ENCODE measurements at places on chromosomes 12 and 14. TPM values are rescaled to one million over a fixed set of nuclear protein-coding genes. Genes with fewer than 3 reads are reported as not detected.
A peak's percentile ranks its signal among the peaks of the same experiment; 100 is the strongest.

GRCh38 chr14:30656190-30656632, 34.1 kb downstream of the SCFD1 start:
- peak; percentile 13 for DNase-seq

The SYCP3 gene
- total RNA-seq: not detected

The TPH2 gene
- total RNA-seq: 0.11 TPM

DNA sequence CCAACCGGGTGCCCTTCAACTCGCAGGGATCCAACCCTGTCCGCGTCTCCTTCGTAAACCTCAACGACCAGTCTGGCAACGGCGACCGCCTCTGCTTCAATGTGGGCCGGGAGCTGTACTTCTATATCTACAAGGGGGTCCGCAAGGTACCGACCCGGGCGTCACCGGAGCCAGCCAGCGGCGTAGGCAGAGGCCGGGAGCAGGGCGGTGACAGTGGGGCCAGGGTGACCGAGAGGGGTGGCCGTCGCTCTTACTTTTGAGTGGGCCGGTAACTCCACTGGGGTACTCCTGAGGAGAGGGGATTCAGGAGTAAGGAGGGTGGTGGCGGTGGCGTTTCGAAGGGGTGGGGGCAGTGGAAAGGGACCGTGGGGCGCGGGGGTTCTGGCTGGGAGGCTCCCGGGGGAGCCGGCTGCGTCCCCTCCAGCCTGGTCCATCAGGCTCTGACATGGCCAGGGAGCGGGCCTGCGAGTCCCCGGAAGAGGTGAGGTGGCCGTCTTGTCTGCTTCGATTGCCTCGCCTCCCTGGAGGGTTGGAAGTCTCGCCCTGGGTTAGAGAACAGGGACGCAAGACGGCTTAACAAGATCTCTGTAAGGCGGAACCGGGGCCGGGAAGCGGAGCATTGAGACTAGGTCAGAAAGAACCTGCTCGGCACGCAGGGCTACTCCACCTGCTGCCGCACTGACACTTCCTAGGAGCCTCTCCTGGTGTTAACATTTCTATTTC, 491 bp downstream of the WDR20 start:
- DNase-seq: peak; percentile 66

DNA sequence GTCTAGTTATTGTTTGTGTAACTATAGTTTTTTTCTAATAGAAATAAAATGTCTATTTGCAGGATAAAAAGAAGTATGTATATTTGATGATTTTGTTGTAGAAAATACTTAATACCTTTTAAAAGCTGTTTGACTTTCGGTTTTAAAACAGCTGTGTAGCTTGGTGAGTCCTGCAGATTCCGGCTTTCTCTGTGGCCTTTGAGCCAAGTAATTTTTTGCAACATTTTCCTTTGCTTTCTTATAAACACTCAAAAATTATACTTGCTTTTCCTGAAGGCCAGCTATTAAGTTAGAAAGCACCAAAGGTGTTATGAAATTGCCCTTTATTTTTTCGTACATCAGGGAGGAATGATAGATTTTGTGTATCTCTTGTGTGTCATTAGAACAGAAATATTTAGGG, 63.6 kb downstream of the CRADD start:
- no peak for DNase-seq

The AMN gene
- total RNA-seq: 0.92 TPM

DNA sequence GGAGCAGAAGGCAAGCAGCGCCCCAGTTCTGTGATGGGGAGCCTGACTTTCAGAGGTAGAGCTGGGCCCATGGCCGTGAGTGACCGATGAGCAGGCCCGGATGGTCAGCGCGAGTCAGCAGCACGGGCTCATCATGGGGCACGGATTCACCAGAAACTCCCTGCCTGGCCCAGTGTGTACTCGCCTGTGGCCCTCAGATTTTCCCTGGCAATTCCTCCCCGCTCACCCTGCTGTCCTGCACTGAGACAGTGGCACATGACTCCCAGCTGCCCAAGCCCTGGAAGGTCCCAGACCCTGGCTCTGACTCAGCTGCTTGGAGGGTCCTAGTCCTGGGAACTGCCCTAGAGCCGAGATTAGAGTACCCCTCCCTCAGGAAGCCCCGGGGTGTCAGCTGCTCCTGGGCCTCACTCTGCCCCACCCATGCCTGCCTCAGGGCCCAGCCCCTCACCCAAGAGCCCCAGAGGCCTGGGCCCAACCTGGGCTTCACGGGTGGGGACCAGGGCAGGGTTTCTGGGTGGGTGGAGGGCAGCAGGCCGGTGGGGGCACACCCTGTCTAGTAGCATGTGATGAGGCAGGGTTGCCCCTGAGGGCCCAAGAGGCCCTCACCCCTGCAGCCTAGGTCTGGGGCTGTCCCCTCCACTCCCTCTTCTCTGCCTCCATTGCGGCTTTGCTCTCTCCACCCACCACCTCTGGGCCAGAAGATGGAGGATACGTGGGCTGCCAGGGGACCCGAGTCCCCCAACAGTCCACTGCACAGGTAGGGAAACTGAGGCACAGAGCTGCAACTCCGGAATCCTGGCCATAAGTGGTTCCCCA, 8.4 kb downstream of the TRMT61A start:
- DNase-seq: no peak

DNA sequence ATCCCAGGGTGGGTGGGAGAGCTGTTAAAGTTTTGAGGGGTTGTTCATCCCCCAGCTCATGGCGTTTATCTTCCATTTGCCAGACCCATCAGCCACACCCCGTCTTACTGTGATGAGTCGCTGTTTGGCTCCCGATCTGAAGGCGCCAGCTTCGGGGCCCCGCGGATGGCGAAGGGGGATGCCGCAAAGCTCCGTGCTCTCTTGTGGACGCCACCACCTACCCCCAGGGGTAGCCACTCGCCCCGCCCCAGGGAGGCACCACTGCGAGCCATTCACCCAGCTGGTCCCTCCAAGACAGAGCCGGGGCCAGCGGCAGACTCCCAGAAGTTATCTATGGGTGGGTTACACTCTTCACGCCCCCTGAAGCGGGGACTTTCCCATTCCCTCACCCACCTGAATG, 5.7 kb downstream of the RITA1 start:
- DNase-seq: peak; percentile 42

GRCh38 chr14:91004987-91005386, 55.5 kb downstream of the RPS6KA5 start:
- DNase-seq: no peak

DNA sequence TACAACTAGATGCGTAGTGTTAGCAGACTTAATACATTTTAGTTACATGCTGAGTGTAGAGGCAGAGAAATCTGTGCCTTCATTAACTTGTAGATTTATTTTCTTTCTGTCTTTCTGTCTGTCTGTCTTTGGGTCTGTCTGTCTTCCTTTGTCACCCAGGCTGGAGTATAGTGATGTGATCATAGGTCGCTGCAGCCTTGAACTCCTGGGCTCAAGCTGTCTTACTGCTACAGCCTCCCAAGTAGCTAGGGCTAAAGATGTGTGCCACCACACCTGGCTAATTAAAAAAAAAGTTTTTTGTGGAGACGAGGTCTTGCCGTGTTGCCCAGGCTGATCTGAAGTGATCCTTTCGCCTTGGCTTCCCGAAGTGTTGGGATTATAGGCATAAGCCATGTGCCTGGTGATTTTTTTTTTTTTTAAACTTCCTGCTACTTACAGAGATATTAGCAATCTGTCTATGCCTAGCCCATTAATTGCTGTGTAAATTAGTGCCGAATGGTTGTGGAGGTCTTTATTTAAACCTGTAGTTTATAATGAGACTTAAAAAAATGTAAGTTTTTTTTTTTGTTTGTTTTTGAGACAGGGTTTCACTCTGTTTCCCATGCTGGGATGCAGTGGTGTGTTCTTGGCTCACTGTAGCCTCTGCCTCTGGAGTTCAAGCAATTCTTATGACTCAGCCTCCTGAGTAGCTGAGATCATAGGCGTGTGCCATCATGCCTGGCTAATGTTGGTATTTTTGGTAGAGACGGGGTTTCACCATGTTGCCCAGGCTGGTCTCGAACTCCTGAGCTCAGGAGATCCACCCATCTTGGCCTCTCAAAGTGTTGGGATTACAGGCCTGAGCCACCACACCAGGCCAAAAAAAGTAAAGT, 22.8 kb downstream of the ERC1 start:
- no peak for DNase-seq

- DNase-seq: no peak
Observed at GRCh38 chr14:52790756-52791222, 618 bp downstream of the GNPNAT1 start.

GRCh38 chr12:100671396-100672074, 98.1 kb downstream of the GAS2L3 start:
- peak; percentile 14 for DNase-seq

GRCh38 chr14:67569011-67569650, 30.9 kb downstream of the PIGH start:
- DNase-seq: peak; percentile 84

DNA sequence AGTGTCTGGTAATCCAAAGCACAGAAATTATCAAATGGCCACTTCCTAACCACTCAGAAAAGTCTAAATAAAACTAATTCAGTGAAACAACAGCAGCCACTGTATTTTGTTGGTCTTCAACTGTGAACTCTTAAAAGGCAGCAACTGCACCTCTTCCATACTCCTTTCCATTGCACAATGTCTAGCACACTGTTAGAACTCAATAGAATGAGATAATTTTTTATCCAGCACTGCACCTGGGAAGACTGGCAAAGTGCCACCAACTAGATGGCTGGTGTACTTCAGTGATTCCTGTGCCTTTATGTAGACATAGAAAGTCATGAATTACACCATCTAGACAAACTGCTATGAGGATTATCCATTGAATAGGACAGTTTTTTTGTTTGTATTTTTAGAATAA, 26.2 kb downstream of the LGR5 start:
- no peak for DNase-seq

GRCh38 chr12:106106892-106107291, 31.9 kb downstream of the NUAK1 start:
- no peak for DNase-seq
